ENCODE measurements at places on chromosomes 5 and 9.

DNA sequence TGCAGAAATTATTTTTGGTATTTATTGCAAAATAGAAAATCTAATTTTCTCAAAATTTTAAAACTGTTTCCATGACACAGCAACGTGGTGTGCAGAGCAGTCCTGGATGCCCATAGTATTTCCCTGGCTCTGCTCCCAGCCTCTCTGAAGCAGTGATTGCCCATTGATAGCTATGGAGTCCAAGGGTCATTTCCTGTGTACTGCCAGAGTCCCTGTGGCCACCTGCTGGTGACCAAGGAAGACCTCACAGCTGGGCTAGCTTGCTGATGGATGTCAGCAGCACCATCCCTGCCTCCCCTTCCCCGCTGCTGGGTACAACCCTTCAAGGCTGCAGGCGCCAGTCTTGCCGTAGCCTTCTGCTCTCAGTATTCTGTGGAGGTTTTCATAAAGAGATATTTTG, 184.1 kb downstream of the DIRAS2 start:
- no peak for DNase-seq

GRCh38 chr5:61622156-61622555, 290.1 kb downstream of the ZSWIM6 start:
- no peak for DNase-seq

- no peak for DNase-seq
Observed at GRCh38 chr9:7542126-7542525, 257.5 kb downstream of the DMAC1 start.

DNA sequence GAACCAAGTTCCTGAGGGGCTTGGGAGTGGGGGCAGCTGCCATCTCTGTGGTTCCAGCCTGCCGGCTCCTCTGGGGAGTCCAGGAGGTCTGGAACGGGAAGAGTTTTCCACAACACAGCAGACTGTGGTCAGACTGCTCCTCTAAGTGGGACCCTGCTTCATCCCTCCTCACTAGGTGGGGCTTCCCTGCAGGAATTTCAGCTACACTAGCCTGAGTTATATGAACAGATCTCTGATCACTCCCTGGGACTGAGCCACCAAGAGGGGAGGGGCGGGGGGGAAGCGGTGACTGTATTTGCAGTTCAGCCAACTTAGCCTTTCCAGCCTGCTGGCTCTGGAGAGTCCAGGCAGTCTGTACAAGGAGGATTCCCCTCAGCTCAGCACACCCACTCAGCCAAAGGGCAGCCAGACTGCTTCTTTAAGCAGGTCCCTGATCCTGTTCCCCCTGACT, 19.4 kb downstream of the DTWD2 start:
- DNase-seq, result no peak

DNA sequence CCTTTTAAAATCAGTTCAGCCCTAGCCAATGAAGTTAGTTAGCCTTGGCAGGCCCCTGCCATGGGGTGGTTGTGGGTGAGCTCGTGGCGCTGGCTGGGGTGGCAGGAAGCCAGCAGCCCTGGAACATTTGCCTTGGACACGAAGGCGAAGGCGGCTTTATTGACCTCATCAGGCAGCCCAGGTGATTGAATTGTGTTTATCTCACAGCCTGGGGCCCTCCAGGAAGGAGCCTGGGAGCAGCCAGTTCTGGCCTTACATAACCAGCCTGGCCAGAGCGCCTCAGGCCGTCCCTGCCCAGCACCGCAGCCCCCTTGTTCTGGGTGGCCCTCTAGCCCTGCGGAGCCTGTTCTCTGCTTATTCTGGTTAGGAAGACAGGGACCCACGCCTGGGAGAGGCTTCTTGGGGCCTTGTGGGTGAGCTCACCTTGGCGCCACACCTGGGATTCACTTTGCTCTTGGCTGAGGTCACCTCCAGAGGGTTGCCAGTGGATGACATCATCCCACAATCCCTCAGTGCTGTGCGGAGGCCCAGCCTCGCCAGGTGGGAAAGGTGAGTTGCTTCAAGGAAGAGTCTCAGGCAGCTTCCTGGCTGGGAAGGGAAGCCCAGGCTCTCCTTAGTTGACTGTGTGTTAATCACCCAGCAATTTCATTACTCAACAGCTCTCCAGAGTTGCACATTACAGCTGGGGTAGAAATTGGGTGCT, 54.4 kb upstream of the RPL26L1 start:
- DNase-seq, result no peak

DNA sequence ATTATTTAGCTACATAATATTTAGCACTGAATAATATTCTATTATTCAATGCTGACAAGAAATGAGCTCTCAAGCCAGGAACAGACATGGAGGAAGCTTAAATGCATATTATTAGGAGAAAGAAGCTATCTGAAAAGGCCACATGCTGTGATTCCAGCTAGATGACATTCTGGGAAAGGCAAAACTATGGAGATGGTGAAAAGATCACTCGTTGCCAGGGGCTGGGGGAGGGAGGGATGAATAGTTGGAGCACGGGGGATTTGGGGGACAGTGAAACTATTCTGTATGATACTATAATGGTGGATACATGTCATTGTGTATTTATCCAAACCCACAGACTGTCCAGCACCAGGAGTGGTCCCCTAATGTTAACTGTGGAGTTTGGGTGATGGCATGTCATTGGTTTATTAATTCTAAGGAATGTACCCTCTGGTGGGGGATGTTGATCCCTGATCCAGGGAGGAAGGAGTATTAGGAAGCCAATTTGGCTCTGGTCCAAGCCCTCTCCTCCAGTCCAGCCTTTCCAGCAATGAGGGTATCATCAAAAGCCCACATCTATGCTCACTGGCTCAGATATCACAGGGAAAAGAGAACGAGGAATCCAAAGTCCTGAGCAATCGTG, 162.5 kb downstream of the COL23A1 start:
- DNase-seq, result no peak

DNA sequence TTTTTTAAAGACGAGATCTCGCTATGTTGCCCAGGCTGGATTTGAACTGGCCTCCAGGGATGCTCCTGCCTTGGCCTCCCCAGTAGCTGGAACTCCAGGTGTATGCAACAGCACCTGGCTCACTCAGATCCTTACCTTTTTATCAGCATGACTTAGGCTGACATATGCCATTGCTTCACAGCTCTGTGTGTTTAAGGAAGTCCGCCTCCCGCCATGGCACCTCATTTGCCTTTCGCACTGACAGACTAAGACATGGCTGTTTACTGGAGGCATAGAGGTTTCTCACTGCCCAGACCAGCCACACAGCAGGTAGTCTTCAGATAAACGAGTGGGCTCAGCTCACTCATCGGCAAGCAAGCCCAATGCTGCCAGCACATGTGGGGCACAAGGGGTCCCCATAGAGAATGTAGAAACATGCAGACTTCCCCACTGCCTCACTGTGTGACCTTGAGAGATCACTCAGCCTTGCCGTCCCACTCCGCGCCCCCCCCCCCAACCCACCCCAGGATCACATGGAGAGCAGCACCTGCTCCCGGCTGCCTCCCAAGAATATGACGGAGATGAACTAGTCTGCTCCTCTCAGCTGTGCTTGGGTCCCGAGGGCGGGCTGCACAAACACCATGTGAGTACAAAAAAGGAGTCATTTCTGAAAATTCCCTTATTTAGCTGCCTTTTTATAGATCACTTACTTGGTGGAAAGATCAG, 62.8 kb downstream of the DCP2 start:
- no peak for DNase-seq

DNA sequence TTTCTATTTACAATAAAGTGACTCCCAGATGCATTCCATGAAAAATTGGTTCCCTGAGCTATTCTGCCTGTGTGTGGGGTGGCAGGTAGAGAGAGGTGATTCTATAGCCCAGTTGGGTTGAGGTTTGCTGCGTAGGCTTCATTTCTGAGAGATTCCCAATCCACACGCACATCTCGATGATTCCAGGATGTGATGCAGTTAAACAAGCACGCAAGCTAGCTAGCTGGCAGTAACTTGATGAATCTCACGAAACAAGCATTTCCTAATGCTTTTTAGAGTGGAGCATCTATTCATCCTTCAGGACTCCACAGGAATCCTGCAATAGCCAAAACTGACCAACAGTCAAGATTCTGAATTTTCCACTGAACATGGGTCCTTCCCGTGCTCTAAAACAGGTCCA, 43.8 kb upstream of the CER1 start:
- no peak for DNase-seq

DNA sequence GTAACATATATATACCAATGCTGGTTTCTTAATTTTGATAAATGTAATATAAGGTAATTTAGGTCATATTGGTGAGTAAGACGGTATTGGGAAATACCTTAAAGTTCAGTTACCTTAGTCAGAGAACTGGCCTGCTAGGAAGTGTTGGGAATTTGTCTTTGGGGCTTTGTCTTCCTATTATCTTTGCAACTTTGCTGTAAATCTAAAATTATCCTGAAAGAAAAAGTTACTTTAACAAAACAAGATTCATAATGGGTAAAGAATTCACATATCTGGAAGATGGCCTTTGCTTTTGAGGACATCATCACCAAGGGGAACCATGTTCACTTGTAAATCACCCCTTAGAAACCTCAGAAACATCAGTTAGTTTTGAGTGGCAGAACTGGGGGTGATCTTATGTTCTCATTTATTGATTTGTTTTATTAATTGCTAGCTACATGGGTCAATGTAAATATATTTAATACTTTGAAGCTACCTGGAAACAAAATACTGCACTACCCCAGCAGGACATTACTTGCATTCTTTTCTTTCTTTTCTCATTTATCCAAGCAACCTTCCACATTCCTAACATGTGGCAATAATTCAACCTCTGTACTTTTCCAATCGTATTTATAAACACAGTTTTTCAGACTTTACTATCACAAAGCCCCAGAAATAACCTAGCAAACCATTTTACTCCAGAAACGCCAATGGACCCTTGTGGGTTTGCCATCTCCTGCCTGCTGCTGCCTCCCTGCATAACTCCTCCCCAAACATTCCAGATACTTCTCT, 41.4 kb downstream of the GLIS3 start:
- DNase-seq, result no peak

DNA sequence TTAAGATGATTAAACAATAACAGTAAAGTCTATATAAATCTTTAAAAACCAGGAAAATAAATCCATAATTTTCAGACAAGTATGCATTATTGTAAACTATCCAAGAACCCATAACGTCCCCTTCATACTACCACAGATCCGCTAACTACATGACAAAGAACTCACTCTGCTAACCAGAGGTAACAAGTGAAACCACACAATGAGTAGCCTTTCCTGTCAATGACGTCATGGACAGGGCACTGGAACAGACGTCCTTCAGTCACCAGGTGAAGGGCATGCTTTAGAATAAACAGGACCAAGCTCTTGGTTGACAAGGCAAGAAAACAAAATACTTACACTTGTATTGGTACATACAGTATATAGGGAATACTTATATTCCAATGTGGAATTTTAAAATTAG, 45.2 kb downstream of the RNF130 start:
- DNase-seq, result no peak

DNA sequence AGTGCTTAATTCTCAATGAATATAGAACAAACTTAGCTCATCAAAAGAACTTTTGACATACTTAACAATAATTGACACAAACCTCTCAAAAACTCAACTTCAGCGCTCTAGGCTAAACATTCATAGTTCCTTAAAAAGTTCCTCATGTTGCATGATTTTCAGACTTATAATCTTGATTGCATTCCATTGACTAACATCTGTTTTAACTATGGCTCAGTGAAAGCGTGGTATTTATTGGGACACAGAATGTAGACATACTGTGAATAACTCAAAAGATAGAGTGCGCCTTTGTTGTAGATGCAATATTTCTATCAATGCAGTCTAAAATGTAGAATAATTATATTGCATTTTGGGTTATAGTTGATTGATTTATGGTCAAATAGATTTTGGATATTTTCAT, 227.1 kb upstream of the HAPLN1 start:
- DNase-seq, result no peak

DNA sequence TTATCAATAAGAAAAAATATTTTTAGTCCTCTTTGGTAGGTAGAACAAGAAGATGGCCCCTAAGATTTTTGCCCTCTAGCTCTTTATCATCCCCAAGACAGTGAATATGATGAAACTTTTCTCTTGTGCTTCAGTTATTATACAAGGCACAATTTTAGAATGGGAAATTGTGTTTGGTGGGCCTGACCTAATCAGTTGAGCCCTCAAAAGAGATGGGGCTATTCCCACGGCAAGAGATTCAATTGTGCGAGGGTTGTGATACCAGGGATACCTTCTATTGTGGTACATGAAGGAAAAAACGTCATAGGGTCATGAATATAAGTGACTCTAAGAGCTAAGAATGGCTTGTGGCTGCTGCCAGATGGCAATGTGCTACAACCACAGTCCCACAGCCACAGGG, 94.0 kb upstream of the COX7C start:
- no peak for DNase-seq

GRCh38 chr9:97059626-97060025, 20.7 kb upstream of the CTSV start:
- DNase-seq, result no peak

- DNase-seq, result no peak
Observed at GRCh38 chr9:126991183-126991582, 76.6 kb downstream of the RALGPS1 start.

All from erythroblast (primary cell).